H54 (cell line): ENCODE measurements at places on chromosomes 7 and 10.
A peak's percentile ranks its signal among the peaks of the same experiment; 100 is the strongest.

DNA sequence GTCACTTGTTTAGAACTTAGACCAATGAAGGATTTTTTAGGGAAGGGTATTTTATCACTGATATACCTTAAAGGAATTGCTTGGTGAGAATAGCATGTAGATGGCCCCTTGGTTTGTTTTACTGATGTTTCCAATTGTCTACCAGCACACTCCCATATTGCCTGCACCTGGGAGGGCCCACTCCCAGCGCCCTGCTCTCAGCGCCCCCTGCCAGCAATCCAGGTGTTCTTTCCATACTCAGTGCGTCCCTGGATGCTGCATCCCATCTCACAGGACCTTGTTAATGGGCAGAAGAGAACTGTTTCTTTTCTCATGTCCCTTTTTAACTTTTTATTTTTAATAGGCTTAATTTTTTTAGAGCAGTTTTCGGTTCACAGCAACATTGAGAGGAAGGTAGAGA is 24.1 kb upstream of the SFRP5 start:
- no peak for DNase-seq

- DNase-seq = peak; percentile 69
Measured at GRCh38 chr10:122494833-122495232, 33.5 kb downstream of the HTRA1 start.

DNA sequence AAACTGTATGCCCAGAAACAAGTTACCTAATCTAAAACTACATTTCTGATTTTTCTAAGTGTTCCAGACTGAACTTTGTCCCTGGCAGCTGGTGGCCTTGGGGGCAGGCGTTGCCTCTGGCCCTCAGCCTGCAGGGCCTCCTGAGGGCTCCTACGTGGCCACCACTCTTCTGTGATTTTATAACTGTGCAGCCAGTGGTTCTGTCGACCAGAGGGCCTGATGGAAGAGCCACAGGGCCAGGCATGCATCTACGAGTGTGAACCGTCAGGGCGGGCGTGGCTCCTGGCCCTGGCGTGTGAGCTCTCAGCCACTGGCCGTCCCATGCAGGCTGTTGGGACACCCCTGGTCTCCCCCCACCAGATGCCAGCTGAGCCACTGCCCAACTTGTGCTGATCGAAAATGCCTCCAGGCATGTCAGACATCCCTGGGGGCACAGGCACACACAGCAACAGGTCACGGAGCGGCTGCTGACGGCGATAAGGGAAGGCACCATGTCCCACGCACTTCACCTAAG is 173.4 kb downstream of the ZMYND11 start:
- no peak for DNase-seq

DNA sequence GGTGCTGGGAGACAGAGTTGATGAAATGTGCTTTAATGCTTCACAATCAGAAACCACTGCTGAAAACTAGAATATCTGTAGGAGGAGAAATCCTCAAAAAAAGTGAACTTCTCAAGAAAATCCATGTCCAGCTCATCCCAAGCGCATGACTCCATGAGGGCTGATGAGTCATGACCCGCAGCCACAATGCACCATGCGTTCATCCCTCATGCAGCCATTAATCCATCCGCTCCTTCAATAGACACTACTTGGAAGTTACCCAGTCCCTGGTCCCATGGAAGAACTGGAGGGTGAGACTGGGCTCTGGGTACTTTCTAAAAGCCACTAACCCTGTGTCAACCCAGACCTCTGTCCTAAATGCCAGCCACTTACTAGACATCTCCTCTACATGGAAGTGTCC is 24.4 kb downstream of the TMEM273 start:
- DNase-seq = no peak

GRCh38 chr10:13231190-13231589 is 3.0 kb downstream of the UCMA start:
- no peak for DNase-seq

DNA sequence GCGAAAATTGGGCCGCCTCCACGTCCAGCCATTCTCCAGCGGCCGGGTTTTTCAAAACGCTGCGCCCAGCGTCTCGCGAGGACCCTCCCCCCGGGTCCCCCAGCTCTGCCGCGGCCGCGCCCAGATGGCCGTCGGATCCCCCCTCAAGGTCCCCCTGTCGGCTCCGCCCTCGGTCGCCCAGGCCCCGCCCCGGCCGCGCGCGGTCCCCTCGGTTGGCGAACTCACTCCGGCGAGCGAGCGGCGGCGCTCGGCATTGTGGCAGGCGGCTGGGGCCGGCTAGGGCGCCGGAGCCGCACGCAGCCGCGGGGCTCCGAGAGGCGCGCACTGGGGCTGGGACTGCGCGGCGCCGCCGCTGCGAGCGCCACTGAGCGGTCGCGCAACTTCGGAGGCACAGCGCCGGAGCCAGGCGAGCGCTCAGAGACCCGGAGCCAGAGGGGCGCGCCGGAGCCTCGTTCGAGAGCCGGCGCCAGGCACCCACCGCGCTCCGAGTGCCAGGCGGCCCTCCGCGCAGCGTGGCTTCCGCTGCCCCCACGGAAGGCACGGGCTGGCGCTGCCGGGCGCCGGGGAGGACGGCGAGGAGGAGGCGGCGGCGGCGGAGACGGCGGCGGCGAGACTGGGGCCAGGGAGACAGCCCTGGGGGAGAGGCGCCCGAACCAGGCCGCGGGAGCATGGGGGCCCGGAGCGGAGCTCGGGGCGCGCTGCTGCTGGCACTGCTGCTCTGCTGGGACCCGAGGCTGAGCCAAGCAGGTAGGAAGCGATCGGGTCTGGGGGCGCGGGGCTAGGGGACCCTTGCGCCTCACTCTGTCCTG is at the start of gene UNC5B:
TSS of gene UNC5B (plus strand) at position 253 of the 809 bp plus-strand sequence. CDS start at position 669, 416 bp downstream.
- peak; percentile 81 for DNase-seq

DNA sequence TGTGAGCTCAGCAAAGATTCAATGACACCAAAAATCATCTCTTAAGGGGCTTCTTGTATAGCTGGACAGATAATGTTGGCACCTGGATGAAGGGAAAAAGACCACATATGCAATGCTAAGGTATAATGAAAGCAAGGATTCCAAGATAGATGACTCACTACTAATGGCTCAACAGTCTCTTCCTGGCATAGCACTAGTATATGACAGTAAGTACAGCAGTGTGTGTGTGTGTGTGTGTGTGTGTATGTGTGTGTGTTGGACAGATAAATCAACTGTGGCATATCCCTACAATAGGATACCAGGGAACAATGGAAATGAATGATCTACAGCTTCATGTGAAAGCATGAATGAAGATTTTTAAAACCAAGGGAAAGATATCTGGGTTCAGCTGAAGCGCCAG is 257.1 kb downstream of the SFMBT2 start:
- peak; percentile 14 for DNase-seq

DNA sequence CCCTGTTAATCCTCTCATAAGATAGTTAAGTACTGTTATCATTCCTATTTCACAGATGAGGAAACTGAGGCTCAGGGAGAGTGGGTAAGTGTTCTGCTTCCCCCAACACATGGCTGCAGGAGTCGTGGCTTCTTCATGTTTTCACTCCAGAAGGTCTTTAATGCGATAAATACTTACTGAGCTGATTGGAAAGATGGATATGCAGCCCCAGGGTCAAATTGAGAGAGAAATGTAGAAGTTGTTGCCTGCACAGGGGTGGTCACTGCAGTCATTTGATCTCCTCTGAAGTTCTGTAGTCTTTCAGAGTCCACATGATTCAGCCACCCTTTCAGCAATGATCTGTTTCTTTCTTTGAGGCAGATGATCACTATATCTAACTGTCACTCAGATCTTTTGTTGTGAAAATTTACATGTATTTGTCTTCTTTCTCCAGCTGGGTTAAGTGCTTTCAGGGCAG is 29.3 kb downstream of the CRCP start:
- DNase-seq = no peak

DNA sequence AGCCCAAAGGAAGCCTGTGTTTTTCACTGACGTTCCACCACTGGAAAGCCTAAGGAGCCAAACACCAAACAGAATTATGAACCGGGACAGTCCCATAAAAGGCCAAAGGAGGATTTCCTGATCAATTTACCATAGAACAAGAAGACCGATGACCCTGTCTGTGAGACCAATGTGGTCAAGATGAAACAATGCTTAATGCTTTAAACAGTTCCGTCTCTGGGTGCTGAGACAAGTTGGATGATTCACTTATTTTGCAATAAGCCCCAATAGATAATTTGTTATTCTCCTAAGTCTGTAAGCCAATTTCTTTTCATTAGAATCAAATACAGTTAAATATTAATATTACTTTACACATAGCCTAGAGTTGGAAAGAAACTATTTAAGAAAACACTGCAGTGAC is 134.9 kb downstream of the MICU1 start:
- DNase-seq = no peak
